ENCODE measurements at places on chromosomes 5 and 9.

DNA sequence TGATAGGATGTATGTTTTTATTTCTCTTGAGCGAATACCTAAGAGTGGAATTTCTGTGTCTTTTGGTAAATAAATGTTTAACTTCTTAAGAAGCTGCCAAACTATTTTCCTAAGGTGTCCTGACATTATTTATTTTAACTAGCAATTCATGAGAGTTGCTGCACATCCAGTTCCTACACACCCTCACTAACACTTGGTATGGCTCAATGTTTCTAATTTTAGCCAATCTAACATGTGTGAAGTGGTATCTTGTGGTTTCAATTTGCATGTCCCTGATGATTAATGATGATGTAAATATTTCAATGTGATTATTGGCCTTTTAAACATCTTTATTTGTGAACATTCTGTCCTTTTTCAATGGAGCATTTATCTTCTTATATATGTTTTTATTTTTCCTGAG is 2095.5 kb upstream of the C9orf72 start:
- no peak for DNase-seq

DNA sequence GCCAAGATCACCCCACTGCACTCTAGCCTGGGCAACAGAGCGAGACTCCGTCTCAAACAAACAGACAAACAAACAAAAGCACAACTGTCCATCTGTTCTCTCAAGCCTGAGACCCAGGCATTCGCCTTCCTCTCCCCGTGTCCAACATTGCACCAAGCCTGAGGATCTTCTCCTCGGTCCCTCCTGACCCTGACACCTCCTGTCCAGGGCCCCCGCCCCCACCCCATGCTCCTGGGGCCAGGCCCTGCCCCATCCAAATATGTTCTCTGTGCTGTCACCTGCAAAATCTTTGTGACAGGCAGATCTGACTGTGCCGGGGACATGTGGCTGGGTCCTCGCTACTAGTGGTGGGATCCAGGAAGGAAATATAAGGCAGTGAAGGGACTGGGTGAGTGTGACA is 33.4 kb upstream of the UNC5A start:
- DNase-seq: no peak

DNA sequence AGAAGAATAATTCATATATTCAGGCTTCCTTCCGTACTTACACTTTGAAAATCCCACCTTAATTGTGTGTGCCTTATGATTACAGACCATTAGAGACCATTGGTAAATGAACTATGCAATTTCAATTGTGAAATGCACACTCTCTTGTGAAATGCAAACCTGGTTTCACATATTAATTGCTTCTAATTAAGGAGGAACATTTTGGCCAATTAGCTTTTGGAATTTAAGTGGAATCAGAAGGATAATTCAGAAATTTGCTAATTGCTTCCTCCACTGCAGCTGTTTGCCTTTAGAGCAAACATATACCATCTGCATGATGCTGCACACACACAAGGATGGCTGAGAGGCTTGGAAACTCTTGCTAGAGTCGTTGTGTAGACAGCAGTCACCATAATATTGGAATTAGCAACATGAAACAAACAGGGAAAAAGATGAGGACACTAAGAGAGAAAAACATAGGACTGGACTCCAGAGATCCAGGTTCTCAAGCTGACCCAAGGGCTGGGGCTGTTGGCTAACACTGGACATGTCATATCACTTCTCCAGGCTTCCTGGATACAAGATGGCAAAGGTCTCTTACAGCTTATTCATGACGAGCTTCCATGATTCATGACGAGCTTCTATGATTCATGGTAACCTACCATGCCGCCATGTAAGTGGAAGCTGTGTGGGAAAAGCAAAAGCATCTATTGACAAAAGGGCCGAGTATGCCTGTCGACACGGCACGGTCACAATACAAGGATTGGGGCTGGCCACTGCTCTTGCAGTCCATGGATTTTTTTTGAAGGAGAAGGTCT is 78.0 kb downstream of the PTCH1 start:
- no peak for DNase-seq

DNA sequence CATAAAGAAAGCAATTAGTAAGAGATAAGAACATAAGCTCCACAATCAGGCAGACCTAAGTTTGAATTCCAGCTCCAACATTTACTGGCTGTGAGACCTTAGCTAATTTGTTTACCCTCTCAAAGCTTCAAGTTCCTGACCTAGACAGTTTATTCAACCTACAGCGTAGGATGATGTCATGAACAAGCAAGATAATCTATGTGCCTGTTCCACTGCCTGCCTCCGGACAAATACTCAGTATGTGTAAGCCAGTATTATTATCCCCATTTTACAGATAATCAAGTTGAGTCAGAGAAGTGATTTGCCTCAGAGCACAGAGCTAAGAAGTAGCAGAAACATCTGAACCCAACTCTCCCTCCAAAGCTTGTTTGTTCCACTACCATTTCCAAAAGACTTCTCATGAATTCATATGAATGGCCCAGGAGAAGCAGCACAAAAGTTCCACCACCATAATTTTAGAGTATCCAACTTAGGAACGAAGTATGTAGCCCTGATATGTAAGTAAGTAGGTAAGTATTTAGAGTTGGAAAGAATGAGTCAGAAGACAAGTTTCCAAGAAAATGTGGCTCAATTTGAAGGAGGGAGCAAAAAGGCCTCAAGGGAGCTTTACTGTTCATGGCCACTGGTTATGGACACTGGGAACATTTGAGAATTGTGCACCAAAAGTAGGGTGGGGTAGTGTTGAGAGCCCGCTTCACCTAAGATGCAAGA is 398.2 kb downstream of the NFIB start:
- no peak for DNase-seq

DNA sequence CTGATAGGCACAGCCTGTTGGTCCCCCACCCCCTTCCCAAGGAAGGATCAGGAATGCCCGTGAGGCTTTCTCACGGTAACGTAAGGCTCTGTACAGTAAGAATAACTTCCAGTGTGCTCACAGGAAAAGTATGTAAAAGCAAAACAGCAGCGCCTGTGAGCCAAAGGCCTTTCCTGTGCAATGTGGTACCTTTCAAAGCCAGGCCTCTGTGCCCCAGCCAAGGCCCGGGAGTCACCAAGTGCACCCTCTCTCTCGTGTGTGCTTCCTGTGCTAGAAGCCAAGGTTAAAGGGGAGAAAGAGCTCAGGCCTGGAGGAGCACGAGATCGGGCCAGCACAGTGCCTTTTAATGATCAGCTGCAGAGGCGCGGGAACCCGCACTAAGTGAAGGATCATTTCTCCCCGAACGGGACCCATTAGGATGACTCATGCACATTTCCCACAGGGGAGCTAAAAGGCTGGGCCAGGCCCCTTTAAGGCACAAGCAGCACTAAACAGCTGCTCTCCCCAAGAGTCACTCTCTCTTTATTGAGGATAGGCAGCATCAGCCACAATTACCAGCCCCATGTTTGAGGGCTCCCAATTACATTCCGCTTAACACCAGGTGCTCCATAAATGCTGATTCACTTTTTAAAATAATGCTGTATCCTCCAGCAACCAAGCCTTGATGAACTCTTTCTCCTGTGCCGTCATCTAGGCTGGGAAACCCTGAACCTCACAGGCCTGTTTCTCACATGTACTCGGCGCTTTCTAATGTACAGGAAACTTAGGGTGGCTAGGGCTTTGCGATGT is 42.8 kb downstream of the SHB start:
- no peak for DNase-seq

GRCh38 chr9:69469136-69469535 is 144.1 kb downstream of the ENTREP1 start:
- no peak for DNase-seq

DNA sequence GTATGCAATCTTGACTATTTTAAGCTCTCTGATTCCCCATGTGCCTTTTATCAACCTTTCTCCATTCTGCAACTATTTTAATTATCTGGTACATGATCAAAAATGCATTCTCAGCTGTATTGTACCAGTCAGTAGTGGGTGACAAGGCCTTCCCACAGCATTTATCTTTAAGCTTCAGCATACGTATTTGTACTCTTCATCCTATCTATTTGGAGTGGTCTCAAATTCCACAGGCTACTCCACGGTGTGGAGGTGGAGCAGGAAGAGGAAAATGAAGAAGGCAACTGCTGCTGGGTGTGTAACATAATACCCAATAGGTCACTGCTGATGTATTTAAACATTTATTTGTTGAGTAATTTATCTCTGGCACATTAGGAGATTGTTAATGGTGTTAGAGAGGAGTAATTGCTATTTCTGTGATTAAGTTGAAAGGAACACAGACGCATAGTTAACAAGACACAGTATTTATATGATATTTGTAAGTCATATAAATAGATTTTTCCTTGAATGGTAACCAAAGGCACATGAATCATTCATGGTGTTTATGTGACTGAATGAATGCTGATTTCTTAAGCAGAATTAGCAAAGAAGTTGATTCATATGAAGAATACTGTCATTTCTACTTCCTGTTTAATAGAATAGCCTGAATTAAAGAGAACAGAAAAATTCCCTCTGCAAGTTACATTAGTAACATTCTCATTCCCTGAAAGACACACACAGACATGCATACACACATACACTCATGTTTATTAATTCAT is 153.8 kb upstream of the NR3C1 start:
- DNase-seq: no peak

DNA sequence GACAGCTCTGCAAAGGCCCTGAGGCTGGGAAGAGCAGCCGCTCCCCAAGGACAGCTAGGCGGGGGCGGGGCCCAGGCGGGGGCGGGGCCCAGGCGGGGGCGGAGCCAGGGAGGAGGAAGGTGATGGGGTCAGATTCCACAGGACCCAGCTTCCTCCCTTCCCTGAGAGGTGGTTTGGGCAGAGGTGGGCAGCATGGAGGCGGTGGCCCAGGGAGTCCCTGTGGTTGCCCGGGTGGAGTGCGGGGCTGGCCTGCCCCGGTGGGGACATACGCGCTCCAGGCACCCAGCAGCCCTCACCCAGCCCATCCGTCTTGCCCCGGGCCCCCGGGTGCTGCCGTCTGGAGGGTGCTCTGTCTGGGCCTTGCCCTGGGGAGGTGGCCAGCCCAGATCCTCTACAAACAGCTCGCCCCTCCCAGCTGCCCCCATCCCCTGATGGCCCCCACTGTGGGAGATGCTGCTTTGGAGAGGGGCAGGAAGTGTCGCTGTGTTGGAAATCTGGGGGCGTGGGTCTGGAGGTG is 11.0 kb upstream of the RNU6ATAC start:
- DNase-seq: no peak

DNA sequence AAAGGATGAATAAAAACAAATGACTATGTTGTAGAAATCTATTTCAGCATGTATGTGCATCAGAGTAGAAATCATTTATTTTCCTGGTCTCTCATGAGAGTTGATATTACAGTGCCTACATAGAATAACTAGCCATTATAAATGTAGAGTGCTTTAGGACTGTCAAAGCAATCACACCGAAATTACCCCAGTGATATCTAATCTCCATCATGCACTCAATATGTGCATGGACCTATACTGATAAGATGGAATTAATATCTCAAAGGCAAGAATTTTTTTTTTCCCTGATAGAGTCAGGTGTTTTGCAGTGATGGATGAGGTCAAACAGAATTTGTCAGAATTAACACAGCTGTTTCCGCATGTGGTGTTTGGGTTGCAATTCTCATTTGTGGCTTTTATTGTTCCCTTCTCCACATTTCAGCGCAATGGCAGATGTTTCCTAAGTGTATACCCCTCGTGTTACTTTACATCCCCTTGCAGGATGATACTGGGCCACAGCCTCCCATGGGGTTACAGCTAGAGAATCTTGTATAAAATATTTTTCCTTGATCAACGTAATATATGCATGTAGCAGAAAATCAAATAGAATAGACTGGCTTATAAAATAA is 298.8 kb downstream of the RASEF start:
- no peak for DNase-seq

DNA sequence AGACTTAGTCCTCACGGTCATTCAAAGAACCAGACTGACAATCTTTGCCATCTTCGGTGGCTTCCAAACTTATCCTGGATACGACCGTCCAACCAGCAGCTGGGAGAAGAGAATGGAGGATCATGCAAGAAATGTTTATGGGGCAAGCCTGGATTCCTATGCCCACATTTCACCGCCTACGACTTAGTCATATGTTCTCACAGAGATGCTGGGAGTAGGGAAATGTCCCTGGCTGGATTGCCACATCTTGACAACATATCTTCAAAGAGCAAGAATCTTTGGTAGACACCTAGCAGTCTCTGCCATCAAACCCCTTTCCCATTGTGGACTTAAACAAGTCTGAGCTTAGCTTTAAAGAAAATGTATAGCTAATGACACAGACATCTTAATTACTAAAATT is 5.0 kb downstream of the MED7 start:
- peak; percentile 4 for DNase-seq

GRCh38 chr5:128671943-128672342 is 133.9 kb upstream of the FBN2 start:
- no peak for DNase-seq

GRCh38 chr9:2053883-2054845 is 39.0 kb downstream of the SMARCA2 start:
- peak; percentile 85 for DNase-seq
